ENCODE measurements at places on chromosomes 4 and X.

DNA sequence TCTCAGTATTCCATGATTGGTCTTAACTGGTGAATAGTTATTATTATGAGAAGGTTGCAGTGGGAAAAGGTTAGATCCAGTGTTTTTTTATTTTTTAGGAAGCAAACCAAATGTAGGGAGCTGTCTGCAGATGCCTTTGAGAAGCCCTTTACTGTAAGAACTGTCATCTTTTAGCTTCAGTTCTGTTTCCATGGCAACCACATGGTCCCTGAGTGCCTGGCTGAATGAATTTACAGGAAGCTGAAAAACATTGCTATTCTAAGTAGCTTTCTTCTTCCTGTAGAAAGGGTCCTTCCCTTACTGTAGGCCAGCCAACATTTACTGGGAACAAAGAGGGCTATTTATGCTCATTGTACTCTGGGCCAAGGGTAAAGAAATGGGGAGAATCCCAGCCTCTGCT lies 103.3 kb downstream of the DCLK2 start:
- DNase-seq = no peak

- DNase-seq = no peak
Observed at GRCh38 chrX:19611636-19612376, 96.5 kb upstream of the MAP3K15 start.

DNA sequence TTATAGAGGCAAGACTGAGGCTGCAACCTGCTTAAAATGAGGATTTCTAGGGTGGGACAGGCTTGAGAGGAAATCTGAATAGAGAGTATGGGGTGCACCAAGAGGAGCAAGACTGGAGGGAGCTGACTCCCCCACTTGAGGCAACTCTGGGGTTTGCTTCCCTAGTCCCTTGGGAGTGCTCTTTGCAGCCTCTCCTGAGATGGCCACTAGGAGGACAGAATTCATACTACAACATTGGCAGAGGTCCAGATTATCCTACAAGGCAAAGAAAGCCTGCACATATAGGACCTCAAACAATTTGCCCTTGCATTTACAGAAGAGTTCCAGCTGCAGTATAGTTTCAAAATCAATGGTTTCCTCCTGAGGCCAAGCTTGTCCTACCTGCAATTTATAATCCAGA lies 830.9 kb downstream of the TECRL start:
- no peak for DNase-seq

GRCh38 chrX:112664924-112665323 lies 14.8 kb downstream of the LHFPL1 start:
- DNase-seq = no peak

DNA sequence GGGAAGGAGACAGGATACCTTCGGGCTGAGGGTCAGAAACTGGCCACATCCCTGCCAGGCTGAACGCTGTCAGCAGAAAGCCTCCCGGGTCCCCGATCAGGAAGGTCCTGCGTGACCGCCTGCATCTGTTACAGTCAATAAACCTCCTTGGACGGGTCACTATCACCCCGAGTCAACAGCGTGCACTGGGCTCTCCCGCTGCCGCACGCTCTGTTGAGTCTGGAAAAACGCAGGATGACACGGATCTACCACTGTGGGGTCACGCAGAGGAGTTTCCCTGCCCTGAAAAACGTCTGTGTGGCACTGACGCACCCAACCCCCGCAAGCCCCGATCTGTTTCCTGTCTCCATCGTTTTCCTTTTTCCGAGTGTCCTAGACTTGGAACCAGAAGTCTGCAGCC lies 12.1 kb downstream of the PPP2R3B start:
- no peak for DNase-seq

DNA sequence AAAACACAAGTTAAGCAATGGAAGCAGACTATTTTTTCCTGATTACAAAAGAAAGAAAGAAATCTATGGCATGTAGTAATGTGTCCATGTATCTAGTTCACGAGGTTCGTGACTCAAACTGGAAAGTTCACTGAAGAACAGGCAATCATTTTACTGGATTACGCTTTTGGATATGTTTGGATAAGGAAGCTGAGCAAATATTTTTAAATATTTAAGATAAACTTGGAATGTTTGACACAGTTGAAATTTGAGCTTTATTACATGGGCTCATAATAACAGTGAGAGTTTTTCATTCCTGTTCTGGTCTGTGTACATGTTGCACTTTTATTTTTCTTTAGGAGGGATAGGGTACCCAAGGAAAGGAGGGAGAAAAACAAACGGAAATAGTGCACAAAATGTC lies 244.2 kb upstream of the GK2 start:
- DNase-seq = no peak

DNA sequence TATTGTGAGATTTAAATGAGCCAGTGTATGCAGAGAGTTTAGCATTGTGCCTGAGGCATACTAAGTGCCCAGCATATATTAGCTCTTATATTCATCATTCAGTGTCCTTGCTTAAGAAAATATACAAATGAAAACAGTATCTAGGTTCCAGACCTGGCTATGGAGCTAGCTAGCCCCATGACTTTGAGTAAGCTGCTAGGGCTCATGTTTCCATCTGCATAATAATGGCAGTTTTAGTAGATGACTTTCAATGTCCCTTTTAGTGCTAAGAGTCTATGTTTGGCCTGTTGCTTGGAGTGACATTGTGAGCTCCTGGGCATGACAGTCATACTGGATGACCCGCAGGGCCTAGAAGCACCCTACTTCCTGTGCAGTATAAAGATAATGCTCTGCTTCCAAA lies 435.3 kb downstream of the ZIC3 start:
- no peak for DNase-seq

DNA sequence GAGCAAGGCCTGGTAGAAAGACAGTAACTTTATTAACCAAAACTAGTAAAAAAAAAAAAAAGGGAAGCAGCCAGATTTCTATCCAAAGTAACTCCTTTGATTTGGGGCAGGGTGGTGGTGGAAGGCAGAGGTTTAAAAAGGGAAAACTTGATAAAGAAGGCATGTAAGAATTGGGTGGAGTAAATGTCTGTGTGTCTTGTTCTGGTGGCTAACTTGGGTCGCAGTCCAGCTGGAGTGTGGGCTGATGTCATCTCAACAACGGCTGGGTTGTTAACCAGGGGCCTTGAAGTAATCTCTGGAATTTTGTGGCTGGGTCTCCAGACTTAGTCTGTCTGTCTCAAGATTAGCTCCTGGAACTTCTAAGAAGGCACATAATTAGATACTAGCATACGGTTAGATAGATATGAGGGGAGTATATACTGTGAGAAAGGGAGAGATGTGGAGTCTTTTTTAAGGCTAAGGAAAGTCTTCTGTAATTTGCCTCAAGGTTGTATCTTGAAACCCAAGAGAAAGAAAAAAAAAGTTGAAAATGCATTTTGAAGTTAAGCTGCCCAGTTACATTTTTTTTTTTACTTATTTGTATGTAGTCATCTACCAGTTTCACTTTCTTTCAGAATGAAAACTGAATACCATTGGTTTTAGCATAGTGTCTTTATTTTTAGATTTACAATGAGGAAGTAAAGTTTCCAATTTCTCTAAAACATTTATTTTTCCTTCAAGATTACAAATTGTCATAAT lies 48.3 kb downstream of the MTHFD2L start:
- no peak for DNase-seq

GRCh38 chr4:182213004-182213403 lies 30.2 kb upstream of the TENM3 start:
- DNase-seq = no peak

GRCh38 chr4:54657551-54658251 lies at the start of gene KIT:
Gene KIT, plus strand, starts transcription at chr4:54657957. Its CDS starts 58 bp downstream, at chr4:54658015.
- DNase-seq = no peak

DNA sequence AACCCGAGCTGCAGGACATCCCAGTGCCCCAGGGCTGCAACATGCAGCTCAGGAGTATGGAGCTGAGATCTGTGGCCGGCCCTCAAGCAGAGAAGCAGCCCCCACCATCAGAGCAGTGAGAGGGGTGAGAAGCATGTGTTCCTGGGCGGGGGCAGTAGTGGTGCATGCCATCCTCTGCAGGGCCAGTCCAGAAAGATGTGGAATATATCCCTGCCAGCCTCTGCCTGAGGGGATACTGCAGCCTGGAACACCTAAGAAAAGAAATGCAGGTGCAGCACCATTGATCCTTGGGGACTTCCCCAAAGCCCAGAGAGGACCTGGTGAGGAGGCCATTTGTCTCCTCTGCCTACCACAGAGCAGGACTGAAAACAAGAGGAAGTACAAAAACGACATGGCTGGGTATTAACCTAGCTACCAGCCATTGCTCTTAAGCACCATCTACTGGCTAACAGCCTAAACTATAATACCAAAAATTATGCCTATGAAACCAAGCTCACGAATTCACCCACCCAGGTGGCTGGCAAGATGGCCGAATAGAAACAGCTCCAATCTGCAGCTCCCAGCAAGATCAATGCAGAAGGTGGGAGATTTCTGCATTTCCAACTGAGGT lies 158.8 kb downstream of the ADGRA3 start:
- peak; percentile 0 for DNase-seq

DNA sequence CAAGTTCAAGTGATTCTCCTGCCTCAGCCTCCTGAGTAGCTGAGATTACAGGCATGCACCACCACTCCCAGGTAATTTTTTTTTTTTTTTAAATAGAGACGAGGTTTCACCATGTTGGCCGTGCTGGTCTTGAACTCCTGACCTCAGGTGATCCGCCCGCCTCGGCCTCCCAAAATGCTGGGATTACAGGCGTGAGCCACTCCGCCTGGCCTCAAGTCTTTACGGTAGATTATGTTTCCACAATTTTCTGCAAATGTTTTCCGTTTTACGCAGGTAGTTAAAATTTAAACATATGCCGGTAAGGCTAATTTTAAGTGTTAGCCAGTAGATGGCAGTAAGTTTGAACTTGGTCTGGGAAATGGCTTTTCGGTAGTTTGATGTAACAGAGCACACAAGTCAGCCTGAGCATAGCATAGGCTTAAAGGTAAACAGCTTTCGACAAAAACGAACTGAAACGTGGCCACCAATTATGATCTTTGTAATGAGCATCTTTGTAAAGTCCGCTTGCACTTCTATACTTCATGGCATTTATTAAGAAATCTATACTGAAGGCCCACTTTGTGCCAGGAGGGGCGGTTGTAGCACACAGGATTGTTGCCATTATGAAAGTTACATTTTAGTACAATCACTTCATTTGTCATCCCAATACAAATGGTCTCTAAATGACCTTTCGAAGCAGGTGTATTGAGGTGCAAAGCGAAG lies 31.1 kb downstream of the CCKAR start:
- peak; percentile 37 for DNase-seq

DNA sequence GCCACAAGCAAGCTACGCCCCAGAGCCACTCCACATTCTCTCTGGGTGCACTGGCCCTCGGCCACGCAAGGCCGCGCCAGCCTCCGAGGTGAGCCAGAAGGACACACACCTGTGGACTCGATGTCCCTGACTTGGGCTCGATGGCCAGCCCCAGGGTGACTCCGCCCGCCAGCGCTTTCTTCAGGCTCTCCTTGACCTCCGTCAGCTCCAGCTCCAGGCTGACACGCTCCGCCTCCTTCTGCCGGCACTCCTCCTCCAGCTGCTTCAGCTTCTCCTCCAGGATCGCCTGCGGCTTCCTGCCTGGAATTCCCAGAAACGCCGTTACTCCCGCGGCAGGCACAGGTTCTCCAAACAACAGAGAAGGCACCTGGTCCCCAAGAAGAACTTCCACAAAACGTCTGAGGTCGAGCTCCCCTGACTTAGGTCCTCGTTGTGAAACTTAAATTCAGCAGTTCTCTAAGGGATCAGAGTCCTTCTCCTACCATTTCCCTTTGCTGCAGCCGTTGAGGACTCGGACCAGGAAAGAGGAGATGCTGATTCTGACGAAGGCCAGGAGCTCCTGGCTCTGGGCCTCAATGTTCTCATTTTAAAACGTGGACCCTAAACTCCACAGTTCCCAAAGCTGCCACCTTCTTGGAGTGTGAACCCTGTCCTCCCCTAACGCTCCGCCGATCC lies 166.8 kb downstream of the AFAP1 start:
- no peak for DNase-seq

DNA sequence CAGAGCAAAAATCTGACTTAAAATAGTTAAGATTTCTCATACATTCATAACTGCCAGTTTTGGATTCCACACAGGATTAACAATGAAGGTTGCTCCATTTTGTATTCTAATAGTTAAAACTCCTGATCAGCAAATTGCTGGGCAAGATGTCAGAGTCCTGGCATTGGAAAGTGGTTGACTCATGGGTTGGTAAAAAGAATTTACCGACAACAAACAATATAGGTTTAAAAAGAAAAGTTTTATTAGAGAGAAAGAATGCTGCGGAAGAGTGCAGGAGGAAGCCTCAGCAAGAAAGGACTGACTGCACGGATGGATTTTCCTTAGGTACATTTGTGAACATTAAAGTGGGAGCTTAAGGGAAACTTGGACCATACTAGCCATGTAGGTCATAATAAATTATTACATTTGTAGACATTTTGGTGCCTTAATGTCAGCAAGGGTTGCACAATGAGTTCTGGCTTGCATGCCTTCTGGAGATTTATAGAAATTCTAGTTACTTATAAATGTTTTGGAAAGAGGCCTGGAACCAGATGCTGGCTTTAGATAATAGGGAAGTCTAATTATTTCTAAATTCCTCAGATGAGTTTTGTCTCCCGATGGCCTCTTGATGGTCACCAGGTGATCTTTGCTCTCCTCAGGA lies 25.4 kb upstream of the IL2 start:
- DNase-seq = no peak

DNA sequence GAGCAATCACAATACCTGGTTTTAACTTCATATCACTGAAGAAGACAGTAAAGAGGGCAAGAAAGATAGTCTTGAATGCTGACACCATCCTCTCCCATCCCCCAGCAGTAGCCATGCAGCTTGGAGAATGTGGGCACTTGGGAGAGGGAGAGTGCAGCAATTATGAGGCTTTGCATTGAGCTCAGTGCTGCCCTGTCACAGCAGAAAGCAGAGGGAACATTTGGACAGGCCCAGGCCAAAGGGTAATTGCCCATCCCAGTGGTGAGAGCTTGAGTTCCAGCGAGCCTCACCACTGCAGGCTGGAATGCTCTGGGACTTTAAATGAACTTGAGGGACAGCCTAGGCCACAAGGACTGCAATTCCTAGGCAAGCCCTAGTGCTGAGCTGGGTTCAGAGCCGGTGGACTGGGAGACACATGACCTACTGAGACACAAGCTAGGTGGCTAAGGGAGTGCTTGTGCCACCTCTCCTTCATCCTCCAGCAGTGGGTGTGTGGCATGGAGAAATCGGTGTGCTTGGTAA lies 36.3 kb downstream of the CORIN start:
- DNase-seq = no peak

DNA sequence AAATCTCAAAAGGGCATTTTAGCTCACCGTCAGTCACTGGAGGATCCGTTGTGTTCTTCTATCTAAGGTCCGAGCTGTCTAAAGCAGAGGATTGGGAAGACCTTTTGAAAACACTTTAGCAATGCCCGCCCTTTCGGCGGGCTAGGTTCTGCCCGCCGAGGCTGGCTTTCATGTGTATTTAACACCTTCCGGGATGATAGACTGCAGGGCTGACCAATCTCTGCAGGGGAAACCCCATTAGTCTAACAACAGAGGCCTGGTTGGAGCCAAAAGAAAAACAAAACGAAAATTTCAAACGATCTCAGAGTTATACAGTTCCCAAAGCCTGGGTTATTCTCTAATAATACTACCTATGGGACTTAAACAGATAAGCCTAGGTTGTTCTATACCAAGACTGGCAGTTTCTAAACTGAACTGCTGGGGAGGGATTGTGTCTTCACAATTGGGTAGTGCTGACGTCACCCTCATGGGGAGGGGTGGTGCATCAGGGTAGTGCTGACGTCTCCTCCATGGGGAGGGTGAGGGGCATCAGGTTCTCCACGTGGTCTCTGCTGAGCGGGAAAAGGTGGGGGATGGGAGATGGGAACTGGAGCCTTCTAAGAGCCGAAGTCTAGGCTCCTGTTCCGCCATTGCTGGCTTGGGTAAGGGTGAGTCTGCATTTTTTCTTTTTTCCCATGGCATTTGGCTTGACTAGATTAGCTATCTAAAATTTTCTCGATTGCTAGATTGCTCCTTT lies 14.8 kb upstream of the CUL4B start:
- DNase-seq = no peak

- no peak for DNase-seq
Observed at GRCh38 chr4:90852237-90852636, 725.0 kb downstream of the CCSER1 start.

Data from CD4-positive, alpha-beta T cell treated with Interleukin-15 for 4 hours (primary cell).